ENCODE measurements at places on chromosomes 4 and X.
A peak's percentile ranks its signal among the peaks of the same experiment; 100 is the strongest.

GRCh38 chrX:30253257-30253656 lies 6.3 kb downstream of the MAGEB1 start:
- peak; percentile 45 for DNase-seq

GRCh38 chrX:81120936-81121371 lies 80.8 kb downstream of the HMGN5 start:
- peak; percentile 68 for DNase-seq

- no peak for DNase-seq
Measured at GRCh38 chrX:41862562-41863184, 60.7 kb downstream of the CASK start.

DNA sequence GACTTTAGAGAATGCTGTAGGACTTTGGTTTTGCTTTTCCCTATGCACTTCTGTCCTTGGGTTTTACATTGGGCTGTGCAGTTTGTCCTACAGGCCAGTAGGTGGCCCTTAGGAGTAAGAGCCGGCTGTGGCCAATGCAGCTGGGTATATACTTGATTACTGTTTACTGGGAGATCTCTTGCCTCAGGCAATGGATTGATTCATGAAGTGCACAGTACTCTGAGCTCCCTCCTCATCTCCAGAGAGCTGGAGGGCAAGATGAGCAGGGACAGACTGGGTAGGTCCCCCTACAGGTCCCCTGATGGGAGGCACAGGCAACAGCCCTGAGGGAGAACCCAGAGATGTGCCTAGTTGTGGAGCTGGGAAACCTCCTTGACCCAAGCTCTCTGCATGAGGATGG lies 103.8 kb upstream of the QRFPR start:
- DNase-seq = peak; percentile 58

DNA sequence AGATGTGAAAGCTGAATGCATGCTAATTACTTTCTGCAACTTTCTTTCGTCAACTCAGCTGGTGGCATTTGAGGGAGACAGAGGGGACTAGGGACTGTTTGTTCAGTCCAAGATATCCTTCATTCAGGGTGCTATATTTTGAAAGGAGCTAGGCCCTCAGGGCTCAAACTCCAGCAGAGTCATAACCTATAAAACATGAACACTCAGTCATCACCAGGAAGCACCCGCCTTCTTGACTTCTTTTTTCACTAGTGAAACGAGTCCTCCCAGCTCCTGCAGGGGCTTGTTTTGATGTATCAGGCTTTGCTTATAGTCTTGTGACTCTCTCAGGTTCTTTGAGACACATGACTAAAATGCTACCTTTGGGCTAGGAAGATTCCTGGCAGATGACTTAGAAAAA lies 230.6 kb downstream of the PCDH7 start:
- DNase-seq = no peak

DNA sequence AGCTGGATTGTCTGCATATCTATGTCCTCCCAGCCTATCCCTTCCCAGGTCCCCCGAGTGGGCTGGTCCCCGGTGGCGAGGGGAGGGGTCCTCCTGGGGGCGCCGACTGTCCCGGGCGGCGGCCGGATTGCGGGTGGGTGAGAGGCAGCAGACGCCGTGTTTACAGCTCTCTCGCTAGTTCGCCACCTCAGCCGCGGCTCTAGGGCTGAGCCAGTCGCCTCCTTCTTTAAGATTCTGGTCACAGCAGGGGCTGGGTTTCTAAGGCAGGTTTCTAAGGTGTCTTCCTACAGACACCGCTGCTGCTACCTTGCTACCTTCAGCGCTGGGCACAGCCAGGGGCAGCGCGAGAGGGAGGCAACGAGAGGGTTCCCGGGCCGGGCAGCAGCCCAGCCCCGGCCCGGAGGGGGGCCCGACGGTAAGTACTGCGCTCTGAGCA lies 57.2 kb downstream of the FRMPD3 start:
- DNase-seq = no peak

DNA sequence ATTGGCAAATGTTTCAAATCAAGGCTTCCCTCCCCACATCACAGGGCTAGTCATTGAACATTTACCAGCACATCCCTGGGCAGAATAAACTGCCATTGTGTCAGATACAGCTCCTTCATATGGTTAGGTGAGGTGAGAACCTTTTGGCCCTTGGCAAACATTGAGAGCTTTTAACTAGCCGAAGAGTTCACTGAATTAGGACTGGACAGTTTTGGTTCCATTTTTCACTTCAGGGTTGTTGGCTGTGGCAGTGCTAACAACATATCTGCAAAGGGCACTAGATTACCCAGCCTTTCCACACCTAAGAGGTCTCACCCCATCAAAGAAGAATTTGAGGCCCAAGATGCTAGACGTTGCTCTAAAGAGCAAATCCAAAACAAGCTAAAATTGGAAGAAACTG lies 180.7 kb downstream of the GUCY2F start:
- DNase-seq = no peak

DNA sequence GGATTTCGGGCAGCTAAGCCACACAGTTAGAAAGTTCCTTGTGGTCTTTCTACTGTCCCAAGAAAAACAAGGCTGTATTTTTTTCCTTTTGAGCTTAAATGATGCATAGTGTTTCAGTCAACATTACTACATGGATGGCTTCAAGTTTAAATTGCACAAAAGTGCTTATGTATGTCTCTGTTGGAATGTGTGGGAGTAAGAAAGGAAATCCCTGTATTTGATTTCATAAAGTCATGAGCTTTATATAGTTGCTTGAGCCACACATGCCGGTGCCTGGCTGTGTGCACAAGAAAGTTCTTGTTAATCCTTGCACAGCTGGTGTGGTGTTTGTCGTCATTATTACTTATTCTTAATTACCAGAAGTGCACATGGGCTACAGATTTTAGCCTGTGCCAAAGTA lies 262.2 kb downstream of the ARHGAP10 start:
- DNase-seq = no peak

- no peak for DNase-seq
Measured at GRCh38 chr4:74061430-74061829, 22.9 kb upstream of the CXCL3 start.

- DNase-seq = no peak
Measured at GRCh38 chrX:69024931-69025330, 140.3 kb downstream of the PJA1 start.

- DNase-seq = no peak
Measured at GRCh38 chr4:114156371-114156770, 176.9 kb upstream of the ARSJ start.

- peak; percentile 26 for DNase-seq
Measured at GRCh38 chr4:3202836-3203820, 45.8 kb upstream of the MSANTD1 start.

GRCh38 chr4:112633477-112634235 lies 3.1 kb downstream of the ZGRF1 start:
- peak; percentile 40 for DNase-seq

DNA sequence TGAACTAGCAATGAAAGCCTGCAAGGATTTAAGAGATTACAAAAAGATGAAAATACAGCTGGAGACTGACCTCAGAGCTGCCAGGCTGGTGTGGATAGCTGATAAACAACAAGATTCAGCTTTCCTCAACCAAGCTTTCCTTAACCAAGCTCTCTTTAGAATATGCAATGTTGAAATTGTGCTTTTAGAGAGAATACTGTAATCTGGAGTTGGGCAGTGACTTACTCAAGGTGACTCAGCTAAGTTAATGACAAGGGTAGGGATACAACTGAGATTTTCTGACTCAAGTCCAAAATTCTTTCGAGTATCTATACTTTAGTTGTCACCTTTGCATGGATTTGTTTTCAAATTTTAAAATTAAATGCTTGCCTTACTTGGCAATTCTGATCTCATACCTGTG lies 98.0 kb downstream of the AMMECR1 start:
- no peak for DNase-seq

DNA sequence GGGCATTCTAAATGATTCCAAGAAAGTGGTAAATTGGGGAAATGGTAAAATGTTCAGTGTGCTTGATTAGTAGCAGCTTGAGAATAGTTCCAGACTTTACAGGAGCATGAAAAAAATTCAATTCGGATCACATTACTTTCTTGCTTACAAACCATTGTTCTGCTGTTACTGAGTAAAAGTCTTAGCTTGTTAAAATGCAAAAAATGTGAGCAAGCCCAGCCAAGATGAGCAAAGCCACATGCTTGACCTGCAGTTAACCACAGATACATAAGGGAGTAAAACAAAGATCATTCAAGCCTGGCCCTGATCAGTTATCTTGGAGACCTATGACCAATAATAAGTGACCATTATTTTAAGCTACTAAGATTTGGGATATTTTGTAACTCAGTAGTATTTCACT lies 562.9 kb upstream of the MAGEB2 start:
- DNase-seq = no peak

DNA sequence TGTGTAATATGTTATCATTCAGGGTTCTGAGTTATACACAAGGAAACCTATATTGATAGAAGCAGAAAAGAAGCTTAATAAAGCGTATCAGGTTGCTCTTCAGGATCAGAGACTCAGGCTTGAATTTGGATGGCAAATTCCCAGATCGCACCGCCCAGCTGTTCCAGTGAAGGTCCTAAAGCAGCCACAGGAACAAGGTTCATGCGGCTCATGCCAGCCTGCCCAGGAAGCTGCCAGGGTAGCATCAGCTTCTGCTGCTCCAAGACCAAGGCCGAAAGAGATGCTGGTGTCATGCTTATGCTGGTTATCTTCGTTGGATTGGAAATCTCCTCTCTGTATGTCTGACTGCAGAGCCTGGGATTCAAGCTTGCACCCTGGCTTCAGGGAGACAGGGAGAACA lies 127.7 kb downstream of the MANBA start:
- no peak for DNase-seq

DNA sequence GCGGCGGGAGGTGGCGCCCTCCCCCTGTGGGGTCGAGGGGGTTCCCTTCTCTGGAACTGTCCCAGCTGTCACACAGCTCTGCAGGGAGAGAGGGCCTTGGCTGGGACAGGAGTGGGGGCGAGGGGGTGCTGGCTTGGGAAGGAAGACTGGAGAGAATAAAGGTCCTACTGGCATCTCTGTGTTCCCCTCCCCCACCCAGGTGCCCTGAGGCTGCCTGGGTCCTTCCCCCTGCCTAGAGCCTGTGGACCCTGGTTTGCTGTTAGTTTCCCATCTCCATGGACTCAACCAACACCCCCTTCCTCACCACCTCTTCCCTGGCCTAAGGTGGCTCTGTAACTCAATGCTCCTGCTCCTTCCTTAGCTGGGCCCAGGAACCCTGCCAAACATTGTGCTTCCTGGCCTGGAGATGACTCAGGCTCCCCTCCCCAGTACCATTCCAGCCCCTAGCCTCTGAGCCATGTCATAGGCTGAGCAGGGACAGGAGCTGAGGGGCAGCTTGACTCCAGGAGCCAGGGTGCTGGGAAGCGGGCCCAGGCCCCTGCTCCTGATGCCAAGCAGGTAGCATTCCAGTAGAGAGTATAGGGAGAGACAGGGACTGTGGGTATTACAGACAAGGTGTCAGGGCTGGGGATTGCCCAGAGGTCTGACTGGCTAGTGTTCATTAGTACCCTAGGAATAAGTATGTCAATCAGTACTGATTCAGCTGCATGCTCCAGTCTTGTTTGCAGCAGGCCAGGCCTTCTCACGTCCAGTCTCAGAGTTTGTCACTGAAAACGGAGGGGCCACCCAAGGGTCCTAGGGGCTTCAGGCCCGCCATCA lies 100.7 kb downstream of the EFNB1 start:
- DNase-seq = no peak

DNA sequence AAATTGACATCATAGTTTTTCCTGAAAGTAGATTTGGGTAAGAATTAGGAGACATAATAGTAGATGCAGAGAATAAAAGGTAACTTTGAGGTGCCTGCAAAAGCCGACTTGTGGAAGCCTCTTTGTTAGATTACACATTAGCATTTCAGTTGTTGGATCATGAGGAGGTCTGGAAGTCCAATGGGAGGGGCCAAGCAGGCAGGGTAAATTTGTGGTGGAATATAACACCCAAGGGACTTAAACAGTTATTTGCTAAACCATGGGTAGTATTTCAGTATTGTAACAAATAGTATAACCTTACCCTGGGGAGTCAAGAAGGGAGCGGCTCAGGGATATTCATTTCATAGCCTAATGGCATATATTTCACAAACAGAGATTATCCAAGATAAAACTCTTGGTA lies 810.7 kb upstream of the AMOT start:
- no peak for DNase-seq

- no peak for DNase-seq
Measured at GRCh38 chrX:39636481-39636880, 461.3 kb downstream of the BCOR start.

GRCh38 chrX:9324676-9325075 lies 140.2 kb upstream of the TBL1X start:
- no peak for DNase-seq

GRCh38 chrX:75522565-75523431 lies at the start of gene ZDHHC15:
Gene ZDHHC15 (minus strand): TSS chrX:75523037. CDS start chrX:75523024, 13 bp downstream.
- no peak for DNase-seq

GRCh38 chr4:6092131-6092530 lies 73.9 kb upstream of the C4orf50 start:
- DNase-seq = peak; percentile 12

DNA sequence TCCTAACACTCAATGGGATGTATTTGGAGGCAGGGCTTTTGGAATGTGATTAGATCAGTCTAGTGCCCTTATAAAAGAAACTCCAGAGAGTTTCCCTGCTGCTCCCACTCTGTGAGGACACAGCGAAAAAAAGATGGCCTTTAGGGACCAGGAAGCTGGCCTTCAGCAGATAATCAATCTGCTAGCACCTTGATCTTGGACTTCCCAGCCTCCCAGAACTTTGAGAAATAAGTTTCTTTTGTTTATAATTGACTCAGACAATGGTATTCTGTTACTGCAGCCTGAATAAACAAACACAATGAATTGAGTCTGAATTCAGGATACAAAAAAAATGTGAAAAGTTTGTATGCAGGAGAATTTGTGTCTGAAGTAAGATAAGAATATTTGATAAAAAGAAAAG lies 842.1 kb downstream of the FSTL5 start:
- no peak for DNase-seq

- peak; percentile 75 for DNase-seq
Measured at GRCh38 chr4:109389369-109390114, 44.1 kb upstream of the SEC24B start.

GRCh38 chr4:108703370-108703769 lies 53.0 kb downstream of the OSTC start:
- no peak for DNase-seq

GRCh38 chrX:40154853-40155588 lies 57.3 kb upstream of the BCOR start:
- DNase-seq = peak; percentile 64

- peak; percentile 3 for DNase-seq
Measured at GRCh38 chr4:93825551-93826216, 2.9 kb upstream of the ATOH1 start.

GRCh38 chr4:3368841-3369760 lies 72.7 kb upstream of the HGFAC start:
- no peak for DNase-seq

GRCh38 chr4:48047421-48047844 lies 30.9 kb downstream of the NIPAL1 start:
- peak; percentile 89 for DNase-seq
